ENCODE measurements at places on chromosomes 3 and 15.

GRCh38 chr3:142152384-142152783, 3.0 kb upstream of the TFDP2 start:
- DNase-seq: no peak

DNA sequence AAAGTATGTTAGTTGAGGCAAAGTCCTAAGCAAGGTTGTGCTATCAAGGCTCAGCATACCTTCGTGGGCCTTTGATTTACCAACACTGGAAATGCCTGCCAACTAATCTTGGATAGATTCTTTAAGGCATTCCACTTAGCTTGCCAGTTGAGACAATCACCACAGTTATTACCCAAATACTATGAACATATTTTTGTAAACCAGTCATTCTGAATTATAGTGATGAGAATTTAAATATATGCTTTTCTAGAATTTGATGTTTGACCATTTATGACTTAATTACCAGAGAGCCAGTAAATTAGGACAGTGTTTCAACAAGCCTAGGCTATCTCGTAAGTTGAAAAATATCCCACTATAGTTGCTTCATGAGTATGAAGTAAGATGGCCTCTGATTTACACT, 15.5 kb downstream of the TRIM59 start:
- no peak for DNase-seq

GRCh38 chr15:79673416-79674123, 223.2 kb downstream of the MTHFS start:
- peak; percentile 11 for DNase-seq

DNA sequence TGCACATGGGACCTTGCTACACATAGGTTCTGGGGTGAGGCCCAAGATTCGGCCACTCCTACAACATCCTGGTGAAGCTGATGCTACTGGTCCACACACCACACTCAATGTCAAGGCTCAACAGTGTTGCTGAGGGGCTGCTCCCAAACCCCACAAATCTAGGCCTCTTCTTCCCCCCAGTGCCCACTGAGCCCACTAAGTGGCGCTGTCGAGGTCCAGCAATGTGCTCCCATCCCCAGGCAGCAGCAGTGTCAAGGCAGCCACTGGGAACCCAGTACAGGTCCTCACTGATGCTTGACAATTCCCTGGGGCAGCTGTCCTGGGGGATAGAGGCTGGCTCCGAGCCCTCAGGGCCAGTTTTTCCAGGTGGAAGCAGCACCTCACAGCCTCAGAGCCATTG, 21.5 kb downstream of the SCN5A start:
- no peak for DNase-seq

DNA sequence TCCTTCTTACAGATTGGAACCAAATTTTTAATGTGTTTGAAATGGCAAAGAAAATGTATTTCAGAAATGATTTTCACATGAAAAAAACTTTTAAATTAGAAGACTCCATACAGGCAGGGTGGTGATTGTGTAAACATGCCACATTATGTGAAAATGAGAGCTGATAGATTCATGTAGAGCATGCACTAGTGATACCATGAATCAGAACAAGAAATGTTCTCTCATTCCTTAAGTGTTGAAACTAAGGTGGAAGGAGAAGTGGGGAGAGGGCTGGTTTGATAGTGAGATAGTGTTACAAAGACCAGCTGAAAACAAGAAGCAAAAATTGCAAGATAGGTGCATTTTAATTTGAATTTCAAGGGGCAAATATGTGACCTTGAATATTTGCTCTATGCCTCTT, 100.3 kb downstream of the CCNL1 start:
- DNase-seq: no peak

GRCh38 chr15:94081829-94082228, 149.5 kb upstream of the MCTP2 start:
- DNase-seq: no peak

DNA sequence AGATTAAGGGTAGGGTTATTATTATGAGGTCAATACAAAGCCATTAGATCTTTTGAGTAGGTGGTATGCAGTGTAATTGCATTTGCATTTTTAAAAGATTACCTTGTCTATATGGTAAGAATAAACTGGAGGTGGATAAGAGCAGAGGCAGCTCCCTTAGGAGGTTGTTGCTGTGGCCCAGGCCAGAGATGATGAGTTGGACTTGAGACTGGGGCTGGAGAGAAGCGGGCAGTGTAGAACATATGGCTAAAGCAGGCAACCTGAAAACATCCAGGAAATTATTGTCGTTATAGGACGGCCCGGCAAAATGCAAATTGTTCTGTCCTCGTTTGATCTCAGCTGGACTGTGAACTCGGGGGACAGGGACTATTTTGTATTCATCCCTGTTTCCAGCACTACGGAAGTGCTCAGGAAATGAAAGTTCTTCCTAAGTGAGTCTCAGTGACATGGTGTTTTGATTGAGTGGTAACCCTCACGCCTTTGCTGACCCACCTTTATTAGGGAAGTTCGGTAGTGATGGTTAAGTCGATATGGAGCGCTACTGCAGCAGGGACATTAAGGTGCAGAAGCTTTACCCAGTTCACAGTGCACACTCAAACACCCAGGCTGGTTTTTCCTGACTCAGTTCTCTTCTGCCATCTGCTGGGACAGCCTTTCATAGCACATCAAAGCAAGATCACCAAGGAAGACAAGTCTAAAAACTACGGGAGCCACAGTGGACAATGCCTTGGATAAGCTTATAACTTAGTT, 27.2 kb upstream of the VPS33B start:
- no peak for DNase-seq

DNA sequence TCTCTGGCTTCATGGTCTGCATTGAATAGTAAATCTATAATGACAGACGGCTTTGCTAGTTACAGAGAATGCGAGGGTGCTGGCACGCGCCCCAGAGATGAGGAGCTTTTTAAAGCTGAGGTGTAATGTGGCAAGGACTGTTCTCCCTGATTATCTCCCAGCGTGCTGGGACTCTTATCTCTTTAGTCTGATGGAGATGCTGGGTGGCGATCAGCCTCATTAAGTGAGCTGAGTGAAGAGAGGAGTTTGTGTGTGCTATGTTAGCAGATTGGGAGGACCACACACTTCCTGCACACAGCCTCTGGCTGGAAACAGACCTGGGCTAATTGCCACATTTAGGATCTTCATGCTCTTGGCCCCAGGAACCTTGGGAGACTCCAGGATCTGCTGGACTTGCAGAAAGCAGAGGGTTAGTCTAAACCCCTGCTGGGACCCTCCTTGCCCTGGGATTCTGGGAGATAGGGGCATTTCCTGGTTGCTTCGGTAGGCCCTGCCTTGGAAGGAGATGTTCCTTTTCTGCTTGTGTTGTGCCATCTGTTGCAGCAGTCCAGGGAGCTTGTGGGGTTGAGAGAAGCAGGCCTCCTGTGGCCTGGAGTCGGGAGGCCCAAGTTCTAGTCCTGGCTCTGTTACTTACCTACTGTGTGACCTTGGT, 15.0 kb downstream of the PDIA5 start:
- no peak for DNase-seq

GRCh38 chr15:73227433-73228056, 141.2 kb downstream of the HCN4 start:
- DNase-seq: no peak

- DNase-seq: no peak
These were observed 821 bp downstream of the LINS1 start for GRCh38 chr15:100601163-100601562.

DNA sequence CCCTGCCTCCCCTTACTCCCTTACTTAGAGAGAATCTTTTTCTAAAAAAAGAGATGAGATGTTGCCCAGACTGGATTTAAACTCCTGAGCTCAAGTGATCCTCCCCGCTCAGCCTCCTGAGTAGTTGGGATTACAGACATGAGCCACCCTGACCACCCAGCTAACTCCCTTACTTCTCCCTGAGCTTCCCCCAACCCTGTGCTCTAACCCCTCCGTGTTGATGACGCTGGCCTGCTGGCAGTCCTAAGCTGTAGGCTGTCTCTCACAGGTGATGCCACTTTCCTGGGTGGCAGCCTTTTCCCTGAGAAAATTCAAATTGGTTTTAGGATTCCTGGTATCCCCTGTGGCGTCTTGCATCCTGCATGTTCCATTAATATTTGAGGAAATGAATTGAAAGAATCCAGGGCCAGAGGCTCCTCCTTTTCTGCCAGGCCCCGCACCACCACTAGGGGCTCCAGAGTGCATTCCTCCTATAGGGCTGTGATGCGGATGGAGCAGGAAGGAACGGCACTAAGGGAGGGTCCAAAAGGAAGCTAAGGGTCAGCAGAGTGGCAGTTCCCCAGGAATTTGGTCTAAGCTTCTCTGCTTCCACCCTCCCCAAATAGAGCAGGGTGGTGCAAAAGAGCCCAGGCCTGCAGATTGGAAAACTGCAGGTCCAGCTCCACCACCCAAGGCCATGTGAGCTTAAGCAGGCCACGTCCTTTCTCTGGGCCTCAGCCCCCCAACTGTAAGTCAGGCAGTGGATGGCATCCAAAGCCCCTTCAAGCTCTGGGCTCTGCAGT, 101.1 kb downstream of the DAPK2 start:
- DNase-seq: peak; percentile 38

Measured in stimulated activated CD8-positive, alpha-beta memory T cell treated with anti-CD3 and anti-CD28 coated beads, Interleukin-15, amount 100 ng/mL, for 48 hours (primary cell).